ENCODE measurements at places on chromosomes 7 and 10.

DNA sequence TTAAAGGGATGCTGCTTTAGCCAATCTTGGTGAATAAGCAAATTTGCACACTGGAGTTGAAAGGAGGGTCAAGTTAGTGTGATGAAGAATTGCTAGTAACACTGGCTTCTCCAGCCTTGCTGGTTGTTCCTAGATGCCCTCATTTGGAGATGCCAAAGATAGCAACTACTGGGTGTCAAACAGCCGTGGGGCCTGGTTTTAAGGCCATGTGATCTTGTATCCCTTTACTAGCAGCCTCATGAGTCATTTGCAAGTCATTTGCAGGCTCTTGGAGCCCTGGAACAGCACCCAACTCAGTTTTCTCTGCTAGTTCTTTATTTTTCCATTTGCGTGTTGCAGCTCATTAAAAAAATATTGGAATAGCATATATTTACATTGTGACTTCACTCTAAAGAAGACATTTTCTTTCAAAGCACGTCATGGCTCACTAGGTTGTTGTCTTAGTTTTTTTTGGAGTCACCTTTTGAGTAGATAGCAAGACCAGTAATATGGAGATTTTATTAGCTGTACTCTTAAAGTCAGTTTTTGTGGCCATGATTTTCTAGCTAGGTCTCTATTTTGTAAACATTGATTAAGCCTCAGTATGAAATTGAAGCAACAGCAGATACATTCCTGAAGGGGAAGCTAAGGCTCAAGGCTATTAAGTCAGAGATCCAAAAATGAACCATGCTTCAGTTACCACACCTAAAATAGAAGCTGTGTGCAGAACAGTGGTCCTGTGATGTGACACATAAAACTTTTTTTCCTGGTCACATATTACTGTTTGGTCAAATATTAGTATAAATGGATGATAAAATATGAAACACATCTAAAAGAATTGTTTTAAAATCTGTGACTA, 1.3 kb downstream of the LSMEM1 start:
- no peak for ATAC-seq

DNA sequence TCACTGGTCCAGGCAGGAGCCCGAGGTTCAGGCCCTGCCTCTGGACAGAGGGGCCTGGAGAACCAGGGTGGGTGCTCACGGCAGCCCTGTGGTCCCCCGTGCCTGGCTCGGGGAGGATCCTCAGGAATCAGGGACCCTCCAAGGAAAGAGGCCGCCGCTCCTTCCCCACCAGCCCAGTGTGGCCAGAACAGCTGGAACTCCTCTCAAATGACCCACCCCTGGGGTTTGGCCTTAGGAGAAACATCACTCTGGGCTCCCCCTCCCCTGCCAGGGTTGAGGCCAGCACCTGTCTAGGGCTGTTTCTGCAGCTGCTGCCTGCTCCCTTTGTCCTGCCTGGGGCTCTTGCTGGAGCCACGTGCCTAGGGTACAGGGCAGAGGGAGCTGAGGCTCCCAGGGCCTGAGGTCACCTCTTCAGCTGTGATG, 161.0 kb downstream of the RNF216 start:
- ATAC-seq, result no peak

DNA sequence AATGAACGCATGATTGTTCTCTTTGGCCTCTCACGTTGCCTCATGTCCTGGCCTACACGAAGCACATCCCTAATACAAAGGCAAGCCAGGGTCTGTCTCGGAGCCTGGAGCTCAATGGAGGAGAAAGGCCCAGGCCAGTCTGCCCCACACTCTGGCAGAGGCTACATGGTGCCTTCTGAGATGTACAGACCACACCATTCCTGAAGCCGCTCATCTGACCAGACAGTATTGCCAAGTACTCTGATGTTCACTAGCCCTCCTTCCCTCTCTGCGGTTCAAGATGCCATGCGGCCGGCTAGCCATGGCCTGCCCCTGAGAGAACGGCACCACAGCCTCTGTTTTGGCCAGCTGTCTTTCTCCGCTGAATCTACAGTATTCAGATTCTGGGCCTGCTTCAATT, 5.9 kb downstream of the BNIP3 start:
- no peak for ATAC-seq

GRCh38 chr10:30254926-30255325, 94.2 kb downstream of the MTPAP start:
- no peak for ATAC-seq

- no peak for ATAC-seq
Observed at GRCh38 chr7:79828866-79829265, 305.8 kb upstream of the GNAI1 start.

GRCh38 chr7:152883858-152884257, 124.3 kb downstream of the ACTR3B start:
- no peak for ATAC-seq

DNA sequence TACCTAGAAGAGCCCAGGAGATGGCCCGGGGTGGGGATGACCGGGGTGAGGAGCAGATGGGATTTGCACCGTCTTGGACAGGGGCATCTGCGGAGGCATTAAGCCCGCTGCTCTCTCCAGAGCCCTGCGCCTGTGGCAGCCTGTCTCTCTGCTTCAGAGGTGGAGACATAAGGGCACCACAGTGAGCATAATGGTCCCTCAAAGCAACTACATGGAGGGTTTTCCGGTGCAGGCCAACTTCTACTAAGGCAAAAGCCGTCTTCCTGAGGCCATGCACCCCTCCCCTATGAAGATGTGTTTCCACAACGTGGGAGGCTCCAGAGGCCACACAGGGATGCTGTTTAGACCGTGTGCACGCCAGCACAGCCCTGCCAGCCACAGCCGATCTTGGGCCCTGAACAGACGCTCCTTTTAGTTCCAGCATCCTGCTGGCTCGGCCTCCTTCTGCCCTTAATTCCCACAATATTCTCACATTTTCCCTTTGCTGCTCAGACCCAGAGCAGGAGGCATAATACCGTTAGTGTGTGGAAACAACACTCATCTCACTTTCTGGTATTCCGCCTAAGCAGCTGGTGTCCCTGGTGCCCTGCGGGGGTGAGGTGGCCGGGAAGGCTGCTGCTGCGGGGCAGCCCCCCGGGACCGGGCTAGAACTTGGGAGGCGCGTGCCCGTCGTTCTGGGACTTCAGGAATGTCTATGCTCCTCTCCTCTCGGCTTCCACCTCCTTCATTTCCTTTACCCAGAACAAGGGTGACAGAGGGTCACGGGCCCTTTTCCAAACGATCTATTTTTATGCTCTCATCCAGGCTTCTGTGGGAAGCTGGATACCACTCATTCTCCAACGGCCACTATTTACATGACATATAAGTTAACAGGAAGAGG, 266.9 kb downstream of the TNS3 start:
- no peak for ATAC-seq

DNA sequence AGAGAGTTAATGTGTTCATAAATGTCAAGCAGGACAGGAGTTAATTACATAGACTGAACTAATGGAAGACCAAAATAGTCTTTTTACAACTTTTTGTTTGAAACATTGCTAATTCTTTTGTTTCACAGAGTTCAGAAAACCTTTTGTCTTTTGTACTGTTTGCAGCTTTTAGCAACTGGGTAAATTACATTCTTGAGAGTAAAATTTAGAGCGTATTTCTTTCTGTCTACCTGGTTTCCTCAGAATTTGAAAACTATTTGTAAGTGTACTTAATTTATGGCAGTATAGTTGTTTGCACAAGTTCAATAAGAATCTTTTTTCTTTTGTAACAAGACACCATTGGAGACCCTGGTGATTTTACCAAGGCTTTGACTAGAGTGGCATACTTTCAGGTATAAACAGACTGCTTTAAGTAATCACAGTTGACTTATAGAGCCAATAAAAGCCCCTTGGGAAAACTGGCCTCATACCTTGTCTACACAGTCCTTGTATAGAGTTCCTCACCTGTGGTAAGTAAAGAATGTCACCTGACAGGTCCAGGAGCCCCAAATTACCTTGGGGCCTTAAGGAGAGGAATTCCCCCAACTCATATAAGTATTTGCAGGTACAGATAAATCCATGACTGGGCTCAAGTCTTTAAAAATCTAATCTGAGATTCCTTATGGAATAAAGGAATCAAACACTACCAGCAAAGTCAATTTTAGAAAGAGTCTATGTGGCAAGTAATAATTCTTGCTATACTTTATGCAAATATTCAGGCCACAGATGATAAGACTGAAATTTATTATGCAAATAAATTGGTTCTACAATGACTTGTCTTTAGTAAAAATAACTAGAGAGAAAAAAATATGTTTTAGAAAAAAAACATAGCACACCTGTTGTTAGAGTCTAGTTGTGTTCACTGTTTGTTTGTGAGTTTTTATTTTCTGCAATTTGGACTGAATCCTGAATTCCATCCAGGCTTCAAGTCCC, 23.6 kb upstream of the CREB3L2 start:
- ATAC-seq, result no peak

DNA sequence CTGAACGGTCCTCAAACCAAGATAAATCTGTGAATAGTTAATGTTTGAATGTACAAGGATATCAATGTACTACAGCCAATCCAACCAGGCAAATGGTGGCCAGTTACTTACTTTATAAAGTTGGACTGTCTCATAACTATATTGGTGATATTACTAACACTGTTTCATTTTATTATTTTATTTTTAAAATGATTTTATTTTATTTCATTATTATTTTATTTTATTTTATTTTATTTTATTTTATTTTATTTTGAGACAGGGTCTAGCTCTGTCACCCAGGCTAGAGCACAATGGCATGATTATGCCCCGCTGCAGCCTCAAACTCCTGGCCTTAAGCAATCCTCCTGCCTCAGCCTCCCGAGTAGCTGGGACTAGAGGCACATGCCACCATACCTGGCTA, 6.8 kb downstream of the IL15RA start:
- ATAC-seq, result no peak

DNA sequence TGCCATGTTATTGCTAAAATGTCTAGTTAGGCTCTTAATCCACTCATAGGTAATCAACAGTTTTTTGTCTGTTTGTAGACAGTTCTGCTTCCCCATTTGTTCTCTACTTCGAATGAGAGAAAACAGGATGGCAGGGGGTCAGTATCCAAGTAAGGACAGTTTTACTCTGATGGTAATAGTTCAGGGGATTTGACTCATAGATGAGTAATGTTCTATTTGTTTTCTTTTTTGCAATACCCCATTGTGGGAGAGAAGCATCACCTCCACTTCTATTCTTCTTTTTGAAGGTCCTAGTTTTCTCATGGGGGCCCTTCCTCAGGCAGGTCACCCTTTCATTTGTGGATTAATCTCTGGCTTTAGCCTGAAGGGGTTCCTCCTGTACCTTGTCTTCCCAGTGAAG, 13.9 kb downstream of the PCLO start:
- ATAC-seq, result no peak

DNA sequence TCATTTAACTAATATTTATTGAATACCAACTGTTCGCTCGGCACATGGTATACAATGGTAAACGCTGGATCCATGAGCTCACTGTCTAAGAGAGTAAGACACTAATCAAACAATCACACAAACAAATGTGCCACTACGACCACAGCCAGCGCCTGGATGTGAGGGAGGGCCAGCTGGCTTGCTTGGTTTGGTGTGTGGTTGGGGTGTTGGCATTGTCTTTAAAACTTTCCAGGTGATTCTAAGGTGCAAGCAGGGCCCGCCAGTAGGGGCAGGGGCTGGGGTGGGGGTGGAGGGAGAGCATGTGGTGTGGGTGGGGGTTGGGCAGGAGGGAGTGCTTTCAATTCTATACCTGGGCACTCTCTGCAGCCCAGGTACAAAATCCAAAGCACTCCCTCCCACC, 31.6 kb downstream of the ADRA2A start:
- no peak for ATAC-seq

DNA sequence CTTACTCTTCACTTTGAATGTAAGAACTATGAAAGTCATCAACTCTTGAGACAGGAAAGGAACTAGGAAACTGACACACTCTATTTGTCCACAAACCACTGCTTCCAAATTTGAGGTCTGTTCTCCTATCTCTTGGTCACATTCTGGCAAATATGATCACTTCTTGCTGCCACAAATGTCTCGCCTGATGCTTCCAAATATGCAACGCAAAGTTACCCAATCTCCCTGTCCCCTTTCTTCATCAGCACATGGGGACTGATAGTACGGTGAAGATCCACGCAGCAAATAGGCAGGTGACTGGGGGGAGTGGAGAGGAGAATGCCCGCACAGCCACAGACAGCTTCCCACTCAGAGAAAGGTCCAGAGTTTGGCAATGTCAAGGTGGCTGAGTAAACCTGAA, 92.6 kb upstream of the TCF7L2 start:
- ATAC-seq, result no peak
